Suprapubic skin (tissue), 4 donors: ENCODE measurements at places on chromosomes 13 and 19. TPM values are rescaled to one million over a fixed set of nuclear protein-coding genes. Genes with fewer than 3 reads are reported as not detected.

DNA sequence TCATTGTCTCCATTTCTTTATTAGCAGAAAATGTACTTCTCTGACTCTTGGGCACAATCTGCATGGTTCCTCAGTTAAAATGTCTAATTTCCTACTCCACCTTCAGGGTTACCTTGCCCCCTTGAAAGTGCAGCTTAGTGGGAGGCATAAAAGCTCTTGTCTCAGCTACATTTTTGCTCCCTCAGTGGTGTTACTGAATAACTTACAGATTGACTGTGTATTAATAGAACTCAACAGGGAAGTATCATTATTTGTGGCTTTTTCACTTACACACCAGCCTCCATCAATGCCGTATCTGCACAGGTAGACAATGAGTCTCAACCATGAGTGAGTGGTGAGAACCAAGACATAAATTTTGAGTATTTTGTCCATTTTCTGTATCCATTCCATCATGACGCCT lies 456.2 kb upstream of the MIR17HG start:
- no peak for DNase-seq
- H3K36me3 ChIP-seq, result no peaks in the 10 kb centered on the region
- no peaks in the 10 kb centered on the region for H3K27me3 ChIP-seq
- H3K4me3 ChIP-seq, result no peak overlapping the region
- no peak overlapping the region for H3K27ac ChIP-seq
- no peaks in the 10 kb centered on the region for H3K4me1 ChIP-seq

GRCh38 chr19:9956956-9957355 lies 20.6 kb upstream of the OLFM2 start:
- H3K4me1 ChIP-seq, result peaks cover 6% of the 10 kb centered on the region
- DNase-seq, result no peak
- no peak overlapping the region for H3K4me3 ChIP-seq
- peaks cover 5% of the 10 kb centered on the region for H3K36me3 ChIP-seq
- H3K27me3 ChIP-seq, result no peaks in the 10 kb centered on the region

GRCh38 chr13:83549671-83550070 lies 332.6 kb downstream of the SLITRK1 start:
- no peak overlapping the region for H3K4me3 ChIP-seq
- no peaks in the 10 kb centered on the region for H3K27me3 ChIP-seq
- H3K4me1 ChIP-seq, result no peaks in the 10 kb centered on the region

GRCh38 chr19:28667348-28667977 lies 545.5 kb downstream of the UQCRFS1 start:
- no peak overlapping the region for H3K27ac ChIP-seq
- H3K4me1 ChIP-seq, result no peaks in the 10 kb centered on the region
- DNase-seq, result no peak
- H3K27me3 ChIP-seq, result no peaks in the 10 kb centered on the region
- H3K4me3 ChIP-seq, result no peak overlapping the region
- H3K36me3 ChIP-seq, result no peaks in the 10 kb centered on the region

- H3K4me1 ChIP-seq, result no peaks in the 10 kb centered on the region
- DNase-seq, result peak; percentile 84
- H3K27me3 ChIP-seq, result no peaks in the 10 kb centered on the region
- no peaks in the 10 kb centered on the region for H3K36me3 ChIP-seq
- no peak overlapping the region for H3K4me3 ChIP-seq
- no peak overlapping the region for H3K27ac ChIP-seq
Measured at GRCh38 chr19:35693835-35694599, 10.3 kb upstream of the ZBTB32 start.

DNA sequence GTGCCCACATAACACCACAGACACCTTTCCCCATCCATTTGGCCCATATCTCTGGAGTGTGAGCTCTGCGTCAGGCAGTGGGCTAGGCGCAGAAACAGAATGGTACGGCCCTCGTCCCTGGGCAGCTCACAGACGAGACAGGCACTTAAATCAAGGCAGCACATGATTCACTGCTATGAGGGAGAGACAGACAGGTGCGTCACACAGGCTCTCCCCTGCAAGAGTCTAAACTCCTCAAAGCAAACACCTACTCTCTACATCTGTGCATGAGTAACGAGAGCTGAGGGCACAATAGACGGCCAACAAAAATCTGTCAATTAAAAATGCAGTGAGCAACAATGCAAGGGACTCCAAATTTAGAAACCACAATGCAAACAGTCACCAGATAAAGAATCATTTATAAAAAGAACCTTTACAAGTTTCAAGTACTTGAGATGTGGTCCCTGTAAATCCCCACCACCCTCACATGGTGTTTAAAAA lies 348.9 kb downstream of the UQCRFS1 start:
- no peak overlapping the region for H3K4me3 ChIP-seq
- H3K36me3 ChIP-seq, result no peaks in the 10 kb centered on the region
- no peak overlapping the region for H3K27ac ChIP-seq
- DNase-seq, result no peak
- H3K4me1 ChIP-seq, result peaks cover 4% of the 10 kb centered on the region

- DNase-seq, result no peak
- H3K4me3 ChIP-seq, result no peak overlapping the region
- H3K36me3 ChIP-seq, result peaks cover 34% of the 10 kb centered on the region
Measured at GRCh38 chr19:1136201-1136600, 32.4 kb downstream of the GPX4 start.

- no peak for DNase-seq
- no peaks in the 10 kb centered on the region for H3K4me1 ChIP-seq
- H3K27me3 ChIP-seq, result no peaks in the 10 kb centered on the region
- H3K36me3 ChIP-seq, result no peaks in the 10 kb centered on the region
- no peak overlapping the region for H3K4me3 ChIP-seq
Measured at GRCh38 chr13:23688336-23688735, 118.1 kb downstream of the TNFRSF19 start.

DNA sequence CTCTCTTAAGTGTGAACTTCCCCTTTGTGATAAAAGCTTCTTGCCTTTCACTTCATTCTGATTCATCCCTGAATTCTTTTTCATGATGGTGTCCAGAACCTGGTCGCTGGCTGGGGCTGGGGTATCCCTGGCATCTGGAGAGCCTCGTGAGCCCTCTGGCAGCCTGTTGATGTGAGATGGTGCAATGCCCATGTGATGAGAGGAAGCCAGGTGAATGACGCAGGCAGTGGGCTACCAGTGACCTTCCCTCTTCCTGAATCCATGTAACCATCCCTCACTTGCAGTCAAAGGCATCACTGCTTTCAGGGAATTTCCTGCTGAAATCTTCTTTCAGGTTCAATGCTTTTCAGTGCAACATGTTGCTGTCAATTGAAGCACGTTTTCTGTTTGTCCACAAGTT lies 158.6 kb upstream of the SLC10A2 start:
- no peaks in the 10 kb centered on the region for H3K27me3 ChIP-seq
- no peak overlapping the region for H3K4me3 ChIP-seq
- H3K27ac ChIP-seq, result no peak overlapping the region
- H3K4me1 ChIP-seq, result no peaks in the 10 kb centered on the region

DNA sequence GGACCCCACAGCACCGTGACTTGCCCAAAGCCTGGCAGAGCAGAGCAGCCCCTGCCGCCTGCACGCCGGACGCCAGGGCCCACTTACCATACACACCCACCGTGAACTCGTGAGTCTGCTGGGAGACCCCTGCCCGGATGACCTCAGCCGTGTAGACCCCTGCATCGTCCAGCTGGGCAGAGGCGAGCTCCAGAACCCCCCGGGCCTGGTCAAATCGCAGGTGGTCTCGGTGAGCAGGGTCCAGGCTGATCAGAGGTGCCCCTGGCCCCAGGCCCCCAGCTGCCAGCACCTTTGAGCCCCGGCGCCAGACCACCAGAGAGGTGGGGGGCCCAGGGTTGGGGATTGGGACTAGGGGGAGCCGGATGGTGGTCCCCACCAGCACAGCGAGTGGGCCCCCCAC lies 873 bp downstream of the VSIG10L start:
- H3K4me1 ChIP-seq, result peaks cover 19% of the 10 kb centered on the region
- H3K27me3 ChIP-seq, result no peaks in the 10 kb centered on the region
- peak overlapping the region; percentile 69 for H3K4me3 ChIP-seq
- peak overlapping the region; percentile 24 for H3K27ac ChIP-seq
- peaks cover 13% of the 10 kb centered on the region for H3K36me3 ChIP-seq

GRCh38 chr13:93430381-93430780 lies 203.8 kb downstream of the GPC6 start:
- no peaks in the 10 kb centered on the region for H3K4me1 ChIP-seq
- H3K4me3 ChIP-seq, result no peak overlapping the region
- H3K36me3 ChIP-seq, result no peaks in the 10 kb centered on the region
- H3K27me3 ChIP-seq, result no peaks in the 10 kb centered on the region
- no peak for DNase-seq

DNA sequence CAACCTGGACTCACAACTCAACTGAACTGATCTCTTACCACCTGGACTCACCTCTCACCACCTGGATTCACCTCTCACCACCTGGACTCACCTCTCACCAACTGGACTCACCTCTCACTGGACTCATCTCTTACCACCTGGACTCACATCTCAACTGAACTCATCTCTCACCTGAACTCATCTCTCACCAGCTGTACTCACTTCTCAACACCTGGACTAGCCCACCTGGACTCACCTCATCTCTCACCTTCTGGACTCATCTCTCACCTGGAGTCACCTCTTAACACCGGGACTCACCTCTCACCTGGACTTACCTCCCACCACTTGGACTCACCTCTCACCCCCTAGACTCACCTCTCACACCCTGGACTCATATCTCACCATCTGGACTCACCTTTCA lies 7.3 kb upstream of the CASP14 start:
- no peak overlapping the region for H3K4me3 ChIP-seq
- H3K36me3 ChIP-seq, result no peaks in the 10 kb centered on the region
- H3K27me3 ChIP-seq, result peaks cover 3% of the 10 kb centered on the region

- H3K4me3 ChIP-seq, result no peak overlapping the region
- no peak overlapping the region for H3K27ac ChIP-seq
- peaks cover 13% of the 10 kb centered on the region for H3K27me3 ChIP-seq
- H3K4me1 ChIP-seq, result no peaks in the 10 kb centered on the region
Measured at GRCh38 chr19:51739466-51740213, 12.0 kb downstream of the FPR1 start.

- peaks cover 7% of the 10 kb centered on the region for H3K36me3 ChIP-seq
- peaks cover 51% of the 10 kb centered on the region for H3K4me1 ChIP-seq
- H3K27me3 ChIP-seq, result no peaks in the 10 kb centered on the region
Measured at GRCh38 chr19:13102666-13103580, at the start of gene LYL1. Gene LYL1, minus strand, starts transcription at chr19:13102858. Its CDS starts 1,687 bp downstream, at chr19:13101171.

LHB gene
- not detected for total RNA-seq

ZNF540 gene
- 3.9 TPM for total RNA-seq

ANGPTL4 gene
- 15.3 TPM for total RNA-seq

CYP4F22 gene
- total RNA-seq, result 77.7 TPM

SIGLEC7 gene
- total RNA-seq, result not detected
